ENCODE measurements at places on chromosomes 3 and 15. TPM values are rescaled to one million over a fixed set of nuclear protein-coding genes. Genes with fewer than 3 reads are reported as not detected.

The ZNF717 gene
- polyA plus RNA-seq, result 12.8 TPM

The SEMA3B gene
- 99.9 TPM for polyA plus RNA-seq

The SLC22A14 gene
- polyA plus RNA-seq, result 0.75 TPM

The LAMB2 gene
- polyA plus RNA-seq, result 460 TPM

DNA sequence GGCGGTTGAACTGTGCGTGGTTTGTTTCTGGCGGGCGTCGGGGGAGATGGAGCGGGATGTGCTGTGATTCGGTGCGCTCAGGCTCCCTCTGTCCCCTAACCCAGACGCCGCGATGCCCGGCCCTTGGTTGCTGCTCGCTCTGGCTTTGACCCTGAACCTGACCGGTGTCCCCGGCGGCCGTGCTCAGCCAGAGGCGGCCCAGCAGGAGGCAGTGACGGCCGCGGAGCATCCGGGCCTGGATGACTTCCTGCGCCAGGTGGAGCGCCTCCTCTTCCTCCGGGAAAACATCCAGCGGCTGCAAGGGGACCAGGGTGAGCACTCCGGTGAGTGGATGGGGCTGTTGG lies 1.2 kb downstream of the TRH start:
- no peak for DNase-seq

- no peak for DNase-seq
These were observed 17.4 kb downstream of the POLG start for GRCh38 chr15:89317186-89317720.

DNA sequence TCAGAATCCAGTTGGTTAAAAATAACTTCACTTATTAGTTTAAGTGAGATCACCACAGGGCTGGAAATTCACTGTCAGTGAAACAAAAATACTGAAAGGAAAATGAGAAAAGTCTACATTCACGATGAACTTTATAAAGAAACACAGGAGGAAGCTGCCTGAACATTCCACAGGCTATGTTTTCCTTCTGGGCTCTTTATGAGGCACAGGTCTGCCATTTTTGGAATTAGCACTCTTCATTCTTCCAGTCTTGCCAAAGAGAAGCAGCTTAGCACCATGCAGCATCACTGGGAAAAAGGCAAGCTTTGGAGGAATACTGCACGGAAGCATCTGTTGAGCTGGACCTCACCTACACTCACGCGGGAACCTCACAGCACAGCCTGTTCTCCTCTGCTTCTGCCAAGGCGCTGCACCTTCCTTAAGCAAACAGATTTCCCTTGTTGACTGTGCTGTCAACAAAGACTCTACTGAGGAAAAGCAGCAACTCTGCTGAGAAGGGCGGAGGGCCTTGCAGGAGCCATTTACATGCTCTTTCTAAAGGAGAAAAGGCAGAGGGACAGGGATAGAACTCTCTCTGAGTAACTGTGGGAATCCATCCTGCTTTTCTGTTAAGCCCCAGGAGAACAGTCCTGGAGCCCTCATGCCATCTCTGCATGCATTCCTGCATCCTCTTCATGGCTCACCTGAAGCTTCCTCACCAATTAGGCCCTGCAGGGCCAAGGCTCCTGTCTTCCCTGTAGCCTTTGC lies 15.7 kb downstream of the SUSD5 start:
- no peak for DNase-seq

GRCh38 chr15:38528294-38528693 lies 36.3 kb downstream of the RASGRP1 start:
- no peak for DNase-seq

DNA sequence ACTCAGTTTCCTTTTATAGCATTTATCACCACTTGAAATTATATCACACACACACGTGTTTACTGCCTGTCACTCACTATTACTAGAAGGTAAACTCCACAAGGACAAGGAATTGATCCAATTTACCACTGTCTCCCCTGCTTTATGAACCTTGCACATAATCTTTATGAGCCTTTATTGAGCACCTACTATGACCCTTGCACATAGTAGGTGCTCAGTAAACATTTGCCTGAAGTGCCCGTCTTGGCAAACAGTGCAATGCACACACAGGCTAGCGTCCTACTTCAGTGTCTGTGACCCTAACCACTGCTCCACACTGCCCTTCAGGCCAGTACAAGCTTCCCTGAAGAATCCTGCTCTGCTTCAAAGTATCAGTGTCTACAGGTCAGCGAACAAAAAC lies 237.7 kb upstream of the TMC3 start:
- no peak for DNase-seq

- peak; percentile 13 for DNase-seq
These were observed 393.6 kb downstream of the OTOL1 start for GRCh38 chr3:161890147-161890625.

DNA sequence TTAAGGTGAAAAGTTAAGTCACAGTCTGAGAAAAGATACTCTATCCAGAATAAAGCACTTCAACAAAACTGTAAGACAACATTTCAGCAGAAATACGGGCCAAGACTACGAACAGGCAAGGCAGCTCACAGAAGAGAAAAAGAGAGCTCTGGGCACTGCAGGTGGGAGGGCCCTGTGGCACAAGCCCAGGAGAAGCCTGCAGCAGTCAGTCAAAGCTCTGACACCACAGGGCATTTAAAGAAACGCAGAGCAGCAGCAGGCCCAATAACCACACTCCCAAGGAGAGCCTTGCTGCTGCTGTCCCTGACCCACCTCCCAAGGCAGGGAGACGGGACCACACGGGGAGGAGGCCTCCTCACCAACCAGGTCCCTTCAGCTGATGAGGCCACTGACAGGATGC lies 19.2 kb downstream of the CHSY1 start:
- DNase-seq, result no peak

DNA sequence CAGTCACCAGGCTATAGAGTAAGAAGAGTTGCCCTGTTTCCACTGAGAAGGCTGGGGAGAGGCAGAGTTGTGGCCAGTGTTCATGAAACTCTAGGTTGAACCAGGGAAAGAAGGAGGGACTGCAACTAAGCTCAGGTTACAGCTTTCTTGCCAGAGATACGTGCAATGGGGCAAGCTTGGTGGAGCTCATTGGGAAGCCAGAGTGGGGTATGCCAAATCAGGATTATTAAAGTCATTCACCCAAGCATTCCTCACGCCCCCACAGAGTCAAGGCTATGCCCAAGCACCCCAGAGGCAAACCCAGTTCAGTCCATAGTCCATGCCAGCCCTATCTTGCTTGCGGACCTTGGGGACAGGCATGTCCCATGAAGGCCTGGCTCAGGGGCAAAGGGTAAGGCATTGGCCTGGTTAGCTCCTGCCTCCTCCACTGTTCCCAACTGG lies 17.6 kb downstream of the SLC6A20 start:
- DNase-seq, result no peak

- DNase-seq, result no peak
These were observed 112.9 kb downstream of the CNTN4 start for GRCh38 chr3:2211568-2211967.
